ENCODE measurements at places on chromosomes 12 and 14.

GRCh38 chr12:52546126-52546525 lies 6.8 kb downstream of the KRT71 start:
- DNase-seq, result no peak

DNA sequence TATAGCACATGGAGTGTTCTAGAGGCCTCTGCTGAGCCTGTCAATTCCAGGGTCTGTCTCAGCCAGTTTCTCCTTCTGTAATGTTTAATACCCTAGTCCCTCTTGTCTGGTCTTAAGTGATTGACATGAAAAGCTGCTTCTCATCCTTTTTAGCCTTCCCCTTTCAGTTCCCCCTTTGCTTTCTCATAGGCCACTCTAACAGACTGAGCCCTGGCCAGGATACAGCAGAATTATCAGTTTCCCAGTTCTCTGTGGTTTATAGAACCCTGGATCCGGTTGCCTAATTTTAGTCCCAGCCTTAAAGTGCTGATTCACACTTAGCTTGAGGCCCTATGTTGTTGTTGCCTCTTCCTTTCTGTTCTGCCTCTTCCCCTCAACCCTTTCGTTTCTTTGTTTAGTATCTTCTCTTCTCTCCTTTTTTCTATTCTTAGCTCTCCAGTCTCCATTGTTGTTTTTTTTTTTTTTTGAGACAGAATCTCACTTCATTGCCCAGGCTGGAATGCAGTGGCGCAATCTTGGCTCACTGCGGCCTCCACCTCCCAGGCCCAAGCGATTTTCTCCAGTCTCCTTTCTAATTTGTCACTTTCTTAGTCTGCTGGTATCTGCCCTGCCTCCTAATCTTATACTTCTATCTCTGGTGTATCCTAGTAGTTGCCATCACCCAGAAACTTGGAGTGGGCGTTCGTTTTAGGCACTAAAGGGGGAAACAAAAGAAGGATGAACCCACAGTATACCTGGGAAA lies 2.9 kb upstream of the BIN2 start:
- DNase-seq, result no peak

GRCh38 chr14:30532264-30532663 lies 26.7 kb upstream of the G2E3 start:
- no peak for DNase-seq

GRCh38 chr12:7107636-7108002 lies 1.4 kb downstream of the C1RL start:
- no peak for DNase-seq

DNA sequence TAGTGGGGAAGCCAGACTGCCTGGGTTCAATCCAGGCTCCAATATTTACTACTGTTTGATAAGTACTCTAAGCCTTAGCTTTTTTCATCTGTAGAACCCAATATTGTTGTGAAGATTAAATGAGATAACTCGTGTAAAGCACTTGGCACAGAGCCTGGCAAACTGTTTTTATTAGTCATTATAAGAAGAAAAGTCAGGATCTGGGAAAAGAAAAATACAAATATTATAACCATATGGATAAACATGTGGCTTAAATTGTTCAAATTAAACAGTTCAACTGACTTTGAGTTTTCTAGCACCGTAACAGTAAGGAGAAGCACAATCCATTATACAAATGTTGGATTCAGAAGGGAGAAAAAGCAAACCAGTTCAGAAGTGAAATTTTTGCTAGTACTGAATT lies 22.0 kb upstream of the CDK17 start:
- DNase-seq, result no peak

- DNase-seq, result peak; percentile 32
Observed at GRCh38 chr14:21043974-21044618, 1.9 kb downstream of the RNASE7 start.

DNA sequence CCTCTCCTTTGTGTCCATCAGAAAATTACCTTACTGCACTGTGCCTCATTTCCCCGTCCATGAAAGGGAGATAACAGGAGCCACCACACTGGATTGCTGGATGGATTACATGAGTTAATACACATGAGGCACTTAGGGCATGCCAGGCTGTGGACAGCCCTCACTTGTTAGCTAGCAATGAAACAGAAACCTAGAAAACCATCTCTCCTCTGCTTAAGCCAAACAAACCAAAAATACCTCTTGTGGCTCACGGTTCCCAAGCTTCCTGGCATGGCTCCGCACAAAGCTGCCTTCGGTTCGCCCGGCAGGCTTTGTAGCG lies 660 bp upstream of the HCFC2 start:
- DNase-seq, result peak; percentile 40

- no peak for DNase-seq
Observed at GRCh38 chr12:94261786-94262185, 113.4 kb downstream of the PLXNC1 start.

DNA sequence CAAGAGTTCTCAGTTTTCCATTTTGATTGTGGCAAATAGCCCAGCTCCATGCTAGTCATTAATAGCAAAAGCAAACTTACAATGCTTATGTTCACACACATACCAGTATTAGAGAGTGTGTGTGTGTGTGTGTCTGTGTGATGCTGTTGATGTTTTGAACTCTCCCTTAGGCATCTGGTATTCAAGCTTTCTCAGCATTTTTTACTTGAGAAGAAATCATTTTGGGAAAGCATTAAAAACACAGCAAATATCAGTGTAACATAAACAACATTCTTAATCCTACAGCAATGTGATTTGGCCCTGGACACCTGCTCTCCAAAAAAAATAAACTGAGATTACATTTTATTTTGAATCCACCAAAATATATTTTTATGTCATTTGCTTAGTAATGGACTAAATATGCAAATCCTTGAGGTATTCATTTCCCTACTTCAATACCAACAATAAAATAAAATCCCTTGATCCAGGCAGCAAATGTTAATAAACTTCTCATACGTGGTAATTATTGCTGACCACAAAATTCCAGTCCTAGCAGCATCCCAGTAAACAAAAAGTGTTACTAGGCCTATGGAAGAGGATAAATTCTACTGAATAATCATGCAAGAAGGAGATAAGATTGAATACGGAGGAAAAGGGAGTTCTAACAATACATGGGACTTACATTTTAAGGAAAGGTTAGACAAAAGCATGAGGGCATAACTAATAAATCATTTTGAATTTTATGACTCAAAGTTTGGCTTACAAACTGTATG lies 249.5 kb upstream of the CLEC14A start:
- no peak for DNase-seq

- peak; percentile 12 for DNase-seq
Observed at GRCh38 chr12:94615260-94616181, 34.8 kb downstream of the TMCC3 start.

GRCh38 chr12:96040305-96041133 lies 5.1 kb upstream of the LTA4H start:
- DNase-seq, result no peak

- DNase-seq, result no peak
Observed at GRCh38 chr12:25950329-25951115, 8.0 kb upstream of the RASSF8 start.

GRCh38 chr14:56159066-56159465 lies 40.9 kb downstream of the PELI2 start:
- no peak for DNase-seq

GRCh38 chr14:23670481-23670880 lies 34.3 kb downstream of the DHRS2 start:
- DNase-seq, result no peak

- no peak for DNase-seq
Observed at GRCh38 chr14:77200406-77200985, 18.9 kb downstream of the TMEM63C start.

DNA sequence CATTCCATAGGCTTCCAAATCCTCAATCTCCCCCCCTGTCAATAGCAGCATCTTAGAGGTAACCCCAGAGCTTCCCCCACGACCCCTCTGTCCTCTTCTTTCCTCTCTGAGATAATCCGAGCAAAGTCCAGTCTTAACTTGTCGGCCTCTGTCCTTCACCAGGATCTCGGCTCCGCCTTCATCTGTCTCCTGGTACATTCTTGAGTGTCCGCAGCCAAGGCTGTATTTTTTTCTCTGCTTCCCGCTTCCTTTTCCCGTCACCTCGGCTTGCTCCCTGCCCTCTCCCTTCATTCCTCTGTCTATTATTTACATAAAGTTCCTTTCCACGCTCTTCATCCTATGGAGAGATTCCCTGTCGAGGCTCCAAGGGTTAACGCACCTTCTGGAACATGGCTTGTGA lies 153.9 kb upstream of the GSC start:
- DNase-seq, result no peak

DNA sequence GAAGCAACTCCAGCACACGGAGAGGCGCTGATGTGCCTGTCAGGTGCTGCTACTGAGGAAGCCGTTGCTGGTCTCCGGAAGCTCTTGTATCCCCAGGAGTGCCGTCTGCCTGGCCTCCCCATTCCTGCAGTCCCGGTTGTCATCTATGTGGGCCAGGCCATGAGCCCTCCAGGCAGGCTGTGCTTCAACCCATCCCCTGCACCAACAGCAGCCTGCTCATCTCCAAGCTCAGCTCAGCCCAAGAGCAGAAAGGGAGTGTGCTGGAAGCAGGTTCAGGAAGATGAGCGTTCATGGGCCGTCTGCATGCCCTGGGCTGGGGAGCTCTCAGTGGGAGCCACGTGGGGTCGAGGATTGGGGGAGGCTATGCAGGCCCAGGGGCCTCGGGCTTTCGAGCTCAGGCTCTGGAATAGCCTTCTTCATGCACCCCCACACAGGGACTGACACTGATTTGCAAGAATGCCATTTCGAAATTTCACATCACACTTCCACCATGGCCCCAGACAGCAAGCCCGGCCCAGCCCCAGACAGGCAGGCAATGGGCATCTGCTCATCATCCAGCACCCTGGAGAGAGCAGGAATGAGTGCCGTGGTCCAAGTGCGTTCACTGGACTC lies 164.5 kb downstream of the KIF26A start:
- DNase-seq, result no peak

- DNase-seq, result no peak
Observed at GRCh38 chr14:56487761-56488160, 91.8 kb upstream of the TMEM260 start.

DNA sequence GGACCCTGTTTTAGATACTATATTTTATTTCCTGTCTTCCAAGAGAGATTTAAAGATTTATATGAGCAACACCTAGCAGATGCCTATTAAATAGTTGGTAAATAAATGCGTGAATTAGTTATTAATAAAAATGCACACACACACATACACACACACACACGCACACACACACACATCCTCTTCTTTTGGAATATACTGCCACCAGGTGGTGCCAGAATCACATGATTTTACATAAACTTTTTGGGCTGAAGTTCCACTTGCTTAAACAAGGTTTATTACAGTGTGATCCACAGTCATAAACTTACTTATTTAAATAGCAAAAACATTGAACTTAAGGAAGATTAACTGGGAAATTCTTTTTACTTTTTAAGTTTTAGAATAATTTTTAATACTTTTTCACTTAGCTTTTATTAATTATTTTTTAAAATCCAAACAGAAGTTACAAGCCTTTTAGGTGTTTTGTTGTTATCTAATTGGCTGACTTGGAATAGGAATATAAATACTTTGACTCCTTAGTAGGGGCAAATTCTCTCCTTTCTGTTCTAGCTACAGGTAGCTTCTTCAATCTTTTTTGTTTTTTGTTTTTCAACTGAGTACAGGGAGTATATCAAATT lies 17.5 kb downstream of the RAD51B start:
- peak; percentile 47 for DNase-seq

- no peak for DNase-seq
Observed at GRCh38 chr12:93518725-93519124, 51.4 kb downstream of the MRPL42 start.

DNA sequence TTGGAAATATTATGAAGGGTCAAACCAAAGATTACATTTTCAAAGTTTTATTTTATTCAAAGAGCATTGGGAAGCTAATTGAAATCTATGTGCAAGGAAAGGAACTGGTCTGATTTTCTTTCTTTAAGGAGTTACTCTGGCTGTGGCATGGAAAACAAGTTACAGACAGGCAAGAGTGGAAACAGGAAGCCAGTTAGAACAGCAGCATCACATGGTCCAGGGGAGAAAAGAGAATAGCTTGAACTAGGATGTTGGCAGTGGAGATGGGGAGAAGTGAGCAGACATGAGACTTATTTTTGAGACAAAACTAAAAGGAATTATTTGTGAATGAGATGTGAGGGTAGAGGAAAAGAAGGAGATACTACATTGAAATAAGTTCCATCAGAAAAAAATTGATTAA lies 3.4 kb downstream of the OR11G2 start:
- DNase-seq, result no peak

DNA sequence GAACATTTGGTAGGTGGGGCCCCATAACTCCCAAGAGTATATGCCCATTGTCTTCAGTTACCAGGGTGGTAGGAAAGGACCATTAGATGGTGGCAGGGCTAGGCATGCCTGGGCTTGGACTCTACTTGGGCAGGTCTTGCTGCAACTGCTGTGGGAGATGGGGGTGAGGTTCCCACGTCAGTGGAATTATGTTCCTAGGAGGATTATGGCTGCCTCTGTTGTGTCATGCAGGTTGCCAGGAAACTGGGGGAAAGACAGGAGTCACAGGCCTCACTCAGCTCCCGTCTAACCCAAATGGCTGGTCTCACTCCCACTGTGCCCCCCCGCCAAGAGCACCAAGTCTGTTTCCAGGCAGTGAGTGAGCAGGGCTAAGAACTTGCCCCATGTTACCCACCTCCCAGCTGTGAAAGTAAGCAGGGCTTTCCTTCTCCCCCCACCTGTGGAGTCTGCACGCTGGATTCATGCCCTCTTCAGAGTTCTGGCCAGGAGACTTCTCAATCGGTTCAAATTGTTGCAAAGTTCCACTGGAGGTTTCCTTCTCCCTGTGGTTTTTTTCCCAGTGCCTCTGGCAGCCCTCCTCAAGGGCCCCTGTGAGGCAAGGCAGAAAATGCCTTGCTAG lies 337.5 kb downstream of the CCDC91 start:
- DNase-seq, result no peak

GRCh38 chr14:72663076-72663487 lies 230.8 kb downstream of the DPF3 start:
- no peak for DNase-seq

- DNase-seq, result peak; percentile 66
Observed at GRCh38 chr12:12349711-12350665, at the start of gene MANSC1. Gene MANSC1, minus strand, starts transcription at chr12:12350242. Its CDS starts 6,928 bp downstream, at chr12:12343314.

GRCh38 chr12:103802586-103802886 lies 38.5 kb downstream of the NT5DC3 start:
- no peak for DNase-seq

- no peak for DNase-seq
Observed at GRCh38 chr12:130434560-130434959, 96.9 kb downstream of the PIWIL1 start.

DNA sequence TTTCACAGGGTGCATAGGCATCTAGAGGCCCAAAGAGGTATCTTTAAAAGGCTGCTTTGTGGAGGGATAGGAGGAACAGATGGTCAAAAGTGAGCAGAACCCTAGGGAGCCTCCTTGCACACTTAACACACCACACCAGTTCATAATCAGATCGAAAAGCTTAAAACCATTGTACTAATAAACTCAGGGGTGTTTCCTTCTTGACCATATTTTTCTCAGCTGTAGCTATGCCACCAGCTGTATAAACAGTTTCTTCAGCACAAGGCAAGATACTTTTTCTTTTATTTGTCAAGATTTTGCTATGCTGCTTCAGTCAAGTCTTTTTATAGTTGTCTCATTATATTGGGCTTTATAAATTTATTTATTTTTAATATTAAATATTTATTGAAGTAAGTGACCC lies 88.7 kb downstream of the RIC8B start:
- DNase-seq, result no peak

GRCh38 chr12:64733857-64734256 lies 25.3 kb downstream of the GNS start:
- DNase-seq, result no peak

GRCh38 chr14:36835128-36835527 lies 173.5 kb downstream of the PAX9 start:
- DNase-seq, result peak; percentile 77
